ENCODE measurements at places on chromosomes 6 and 20.

- no peak for DNase-seq
Measured at GRCh38 chr20:61125546-61126180, 126.4 kb upstream of the CDH4 start.

- DNase-seq: no peak
Measured at GRCh38 chr6:67757465-67758033, 877.5 kb upstream of the ADGRB3 start.

DNA sequence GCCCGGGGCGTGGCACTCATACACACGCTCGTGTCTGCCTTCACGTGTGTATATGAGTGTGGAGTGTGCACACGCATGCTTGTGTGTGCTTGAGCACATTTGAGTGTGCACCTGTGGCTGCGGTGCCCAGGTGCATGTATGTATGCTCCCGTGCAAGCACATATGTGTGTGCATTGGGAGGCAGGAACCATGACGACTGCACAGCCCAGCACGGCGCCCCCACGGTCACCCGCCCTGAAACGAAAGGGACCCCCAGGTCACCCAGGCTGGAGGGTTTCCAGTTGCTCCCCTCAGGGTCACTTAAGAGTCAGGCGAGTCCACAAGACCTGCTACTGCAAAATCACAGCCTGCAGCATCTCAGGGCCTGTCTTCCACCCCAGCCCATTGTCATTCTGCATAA lies 94.7 kb downstream of the YTHDF1 start:
- DNase-seq: no peak

DNA sequence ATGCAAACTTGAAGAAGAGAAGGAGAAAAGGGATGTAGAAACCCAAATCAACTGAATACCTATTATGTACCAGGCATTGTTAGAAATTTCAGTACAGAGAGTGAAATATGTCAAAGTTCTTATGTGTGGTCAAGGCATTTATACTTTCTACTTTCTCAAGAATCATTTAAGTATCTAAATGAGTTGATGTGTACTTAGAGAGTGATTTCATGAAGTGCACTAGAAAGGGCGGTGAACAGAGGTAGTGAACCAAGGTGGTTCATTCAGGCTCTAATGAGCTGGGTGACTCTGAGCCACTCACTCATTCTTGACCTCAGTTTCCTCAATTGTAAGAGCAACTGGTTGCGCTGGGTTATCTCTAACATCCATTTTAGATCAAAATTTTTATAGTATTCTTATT lies 3.3 kb downstream of the PDE7B start:
- DNase-seq: no peak
